ENCODE measurements at places on chromosomes 5 and 9.
A peak's percentile ranks its signal among the peaks of the same experiment; 100 is the strongest.

- DNase-seq: no peak
Measured at GRCh38 chr9:94101162-94101853, 17.0 kb downstream of the PTPDC1 start.

DNA sequence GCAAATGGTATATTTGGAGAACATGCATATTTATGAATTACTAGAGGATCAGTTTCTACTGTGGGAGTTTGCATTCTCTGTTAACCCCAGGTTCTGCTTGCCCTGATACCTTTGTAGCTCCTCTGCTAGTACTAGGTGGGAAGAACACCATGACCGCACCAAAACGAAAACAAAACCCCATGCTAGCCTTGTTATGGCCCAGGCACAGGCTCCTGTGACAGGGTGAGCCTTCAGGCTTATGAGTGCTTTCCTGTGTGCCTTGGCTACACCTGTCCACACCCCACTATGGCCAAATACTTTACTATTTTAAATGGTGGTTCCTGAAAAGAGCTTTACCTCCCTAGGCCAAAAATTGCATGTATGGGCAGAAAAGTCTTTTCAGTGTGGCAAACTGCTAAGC, 94.8 kb downstream of the PPIC start:
- no peak for DNase-seq

DNA sequence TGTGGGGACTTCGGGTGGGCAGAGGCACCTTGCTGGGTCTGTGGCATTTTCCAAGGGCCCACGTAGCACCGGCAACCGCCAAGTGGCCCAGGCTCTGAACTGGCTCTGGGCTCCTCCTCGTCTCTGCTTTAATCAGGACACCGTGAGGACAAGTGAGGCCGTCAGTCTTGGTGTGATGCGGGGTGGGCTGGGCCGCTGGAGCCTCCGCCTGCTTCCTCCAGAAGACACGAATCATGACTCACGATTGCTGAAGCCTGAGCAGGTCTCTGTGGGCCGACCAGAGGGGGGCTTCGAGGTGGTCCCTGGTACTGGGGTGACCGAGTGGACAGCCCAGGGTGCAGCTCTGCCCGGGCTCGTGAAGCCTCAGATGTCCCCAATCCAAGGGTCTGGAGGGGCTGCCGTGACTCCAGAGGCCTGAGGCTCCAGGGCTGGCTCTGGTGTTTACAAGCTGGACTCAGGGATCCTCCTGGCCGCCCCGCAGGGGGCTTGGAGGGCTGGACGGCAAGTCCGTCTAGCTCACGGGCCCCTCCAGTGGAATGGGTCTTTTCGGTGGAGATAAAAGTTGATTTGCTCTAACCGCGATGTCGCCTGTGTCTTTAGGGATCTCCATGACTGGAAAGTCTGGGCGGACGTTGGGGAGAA, 5.8 kb downstream of the DPP7 start:
- peak; percentile 46 for DNase-seq

GRCh38 chr9:84067821-84068220, 87.2 kb downstream of the RMI1 start:
- DNase-seq: no peak

- no peak for DNase-seq
Measured at GRCh38 chr5:127595484-127596368, 53.2 kb upstream of the CTXN3 start.

DNA sequence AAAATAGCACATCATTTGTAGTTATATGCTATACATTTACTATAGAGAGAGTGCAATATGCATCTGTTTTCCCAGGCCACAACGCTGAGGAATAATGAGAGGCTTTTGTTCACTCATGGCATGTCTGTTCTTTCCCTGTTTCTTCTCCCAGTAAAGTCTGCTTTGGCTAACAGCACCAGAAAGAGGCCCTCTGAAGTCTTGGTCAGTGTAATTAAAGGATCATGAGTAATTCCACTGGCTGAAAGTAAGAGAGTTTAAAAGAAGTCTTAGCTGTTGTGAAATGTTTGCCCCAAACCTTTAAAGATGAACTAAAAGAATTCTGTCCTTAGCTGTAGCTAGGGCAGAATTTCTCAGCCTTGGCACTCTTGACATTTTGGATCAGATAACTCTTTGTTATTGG, 228.8 kb downstream of the TLE4 start:
- no peak for DNase-seq

Measured in H7 (cell line).